Stimulated activated CD4-positive, alpha-beta T cell treated with anti-CD3 and anti-CD28 coated beads, Interleukin-12 subunit alpha, Interleukin-12 subunit beta, amount 100 ng/mL, for 24 hours (primary cell): ENCODE measurements at places on chromosomes 5 and 9.
A peak's percentile ranks its signal among the peaks of the same experiment; 100 is the strongest.

- no peak for DNase-seq
These were observed 620.1 kb downstream of the TLE1 start for GRCh38 chr9:81069038-81069795.

DNA sequence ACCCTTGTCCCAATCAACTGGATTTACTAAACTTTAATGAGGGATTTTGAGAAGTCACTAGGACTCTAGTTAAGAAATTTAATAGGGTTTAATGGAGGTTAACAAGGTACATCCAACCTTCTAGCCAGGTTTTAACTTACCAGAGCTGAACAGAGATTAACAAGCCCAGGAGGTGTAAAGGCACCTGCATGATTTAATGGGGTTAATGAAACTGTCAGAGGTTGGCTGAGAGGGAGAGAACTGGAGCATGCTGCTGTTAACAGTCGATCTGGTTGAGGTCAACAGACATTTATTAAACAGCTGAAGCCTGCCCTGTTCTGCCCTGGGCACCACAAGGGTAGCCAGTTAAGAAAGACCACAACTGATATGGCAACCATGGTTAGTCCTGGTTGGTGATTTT is 13.6 kb downstream of the HAND1 start:
- no peak for DNase-seq

DNA sequence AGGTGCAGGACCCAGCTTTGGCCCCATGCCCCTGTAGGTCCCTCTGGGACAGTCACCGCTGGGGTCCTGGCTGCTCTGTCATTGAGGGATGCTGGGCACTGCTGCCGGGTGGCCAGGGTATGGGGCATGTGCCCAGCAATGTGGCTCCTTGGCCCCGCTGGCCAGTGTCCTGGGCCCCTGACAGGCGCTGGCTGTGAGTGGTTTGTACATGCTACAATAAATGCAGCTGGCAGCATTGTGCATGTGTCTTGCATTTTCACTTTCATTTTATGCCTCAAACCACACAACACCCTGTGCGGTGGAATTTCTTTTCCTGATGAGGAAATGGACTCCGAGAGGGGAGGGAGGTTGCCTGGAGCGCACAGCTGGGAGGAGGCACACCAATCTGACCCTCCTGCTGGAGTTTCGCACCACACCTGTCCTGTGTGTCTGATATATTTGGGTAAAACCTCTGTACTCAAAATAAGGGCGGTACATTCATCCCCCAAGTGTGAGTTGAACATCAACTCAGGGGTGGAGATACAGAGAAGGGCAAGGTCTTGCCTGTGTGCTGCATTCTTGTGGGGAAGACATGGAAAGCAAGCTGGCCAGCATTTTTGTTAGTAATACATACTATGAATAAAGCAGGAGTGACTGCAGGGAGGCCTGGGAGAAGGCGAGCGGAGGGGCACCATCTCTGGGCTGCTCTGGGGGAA is 11.7 kb downstream of the TSPAN17 start:
- DNase-seq: no peak

GRCh38 chr9:120780367-120780766 is 12.8 kb downstream of the FBXW2 start:
- DNase-seq: no peak

- peak; percentile 12 for DNase-seq
These were observed 67.8 kb downstream of the FAT2 start for GRCh38 chr5:151523335-151523734.

- DNase-seq: no peak
These were observed 564 bp upstream of the AIF1L start for GRCh38 chr9:131095666-131096268.

GRCh38 chr5:135189024-135189423 is 155.0 kb upstream of the PITX1 start:
- no peak for DNase-seq

GRCh38 chr5:109917966-109918365 is 228.2 kb downstream of the MAN2A1 start:
- DNase-seq: no peak

DNA sequence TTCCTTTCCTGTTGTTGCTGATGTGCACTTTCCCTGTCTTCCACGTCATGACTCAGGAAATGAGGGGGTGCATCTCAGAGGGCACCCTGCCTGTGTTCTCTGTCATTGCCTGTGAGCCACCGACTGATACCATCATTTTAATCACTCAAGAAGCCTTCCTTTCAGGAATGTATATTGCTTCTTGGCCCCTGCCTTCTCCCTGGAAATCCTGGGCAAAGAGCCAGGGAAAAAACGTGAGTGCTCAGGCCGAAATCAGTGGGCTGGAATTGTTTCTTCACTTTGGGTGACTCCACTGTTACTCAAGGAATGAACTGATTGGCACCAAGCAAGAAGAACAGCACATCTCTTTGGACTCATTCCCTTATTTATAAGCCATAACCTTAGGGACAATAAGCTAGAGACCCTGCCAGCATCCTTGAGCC is 126.1 kb downstream of the SNX18 start:
- DNase-seq: no peak

DNA sequence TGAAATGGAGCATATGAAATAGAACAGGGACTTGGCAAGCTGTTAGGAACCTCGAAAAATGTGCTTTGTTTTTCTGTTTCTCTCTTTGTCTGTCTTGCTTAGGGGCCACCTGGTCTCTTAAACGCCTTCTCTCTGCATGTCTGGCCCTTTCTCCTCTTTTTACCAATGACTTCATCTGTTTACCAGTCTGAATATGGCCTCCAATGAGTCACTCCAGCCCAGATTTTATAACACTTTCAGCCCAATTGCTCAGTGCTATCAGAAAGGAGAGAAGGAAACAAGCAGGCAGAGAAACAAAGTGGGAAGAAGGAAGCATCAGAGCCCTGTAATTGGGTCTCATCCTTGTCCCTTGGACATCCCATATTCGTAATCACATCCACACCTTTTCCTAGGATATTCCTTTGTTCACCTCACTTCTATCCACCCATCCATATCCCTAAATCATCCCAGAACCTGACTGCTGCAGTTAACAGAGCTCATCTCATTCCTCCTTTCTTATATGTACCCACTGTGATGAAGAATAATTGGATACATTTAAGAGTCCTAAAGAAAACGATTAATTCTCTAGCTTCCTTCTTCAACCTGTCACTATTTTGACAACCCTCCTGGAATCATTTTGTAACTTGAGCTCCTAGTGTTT is 151.8 kb upstream of the GPR151 start:
- no peak for DNase-seq

DNA sequence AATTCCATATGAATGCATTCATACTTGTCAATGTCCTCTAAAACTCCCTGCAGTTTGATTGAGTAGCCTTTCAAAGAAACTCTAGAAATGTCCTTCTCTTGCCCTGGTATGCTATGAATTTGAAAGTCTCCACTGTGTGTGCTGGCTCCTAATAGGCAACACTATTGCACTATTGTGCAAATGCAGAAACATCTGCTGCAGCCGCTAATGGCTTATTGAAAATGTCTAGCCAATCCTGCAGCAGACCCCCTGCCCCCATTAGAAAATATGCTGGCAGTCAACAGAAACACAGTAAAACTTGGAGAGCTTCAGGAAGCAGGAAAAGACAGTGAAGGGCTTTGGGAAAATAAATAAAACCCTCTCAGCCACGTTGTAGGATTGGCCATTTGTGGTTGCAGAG is 87.3 kb upstream of the GRAMD2B start:
- DNase-seq: no peak

GRCh38 chr9:34997379-34997781 is 7.8 kb downstream of the DNAJB5 start:
- DNase-seq: no peak

DNA sequence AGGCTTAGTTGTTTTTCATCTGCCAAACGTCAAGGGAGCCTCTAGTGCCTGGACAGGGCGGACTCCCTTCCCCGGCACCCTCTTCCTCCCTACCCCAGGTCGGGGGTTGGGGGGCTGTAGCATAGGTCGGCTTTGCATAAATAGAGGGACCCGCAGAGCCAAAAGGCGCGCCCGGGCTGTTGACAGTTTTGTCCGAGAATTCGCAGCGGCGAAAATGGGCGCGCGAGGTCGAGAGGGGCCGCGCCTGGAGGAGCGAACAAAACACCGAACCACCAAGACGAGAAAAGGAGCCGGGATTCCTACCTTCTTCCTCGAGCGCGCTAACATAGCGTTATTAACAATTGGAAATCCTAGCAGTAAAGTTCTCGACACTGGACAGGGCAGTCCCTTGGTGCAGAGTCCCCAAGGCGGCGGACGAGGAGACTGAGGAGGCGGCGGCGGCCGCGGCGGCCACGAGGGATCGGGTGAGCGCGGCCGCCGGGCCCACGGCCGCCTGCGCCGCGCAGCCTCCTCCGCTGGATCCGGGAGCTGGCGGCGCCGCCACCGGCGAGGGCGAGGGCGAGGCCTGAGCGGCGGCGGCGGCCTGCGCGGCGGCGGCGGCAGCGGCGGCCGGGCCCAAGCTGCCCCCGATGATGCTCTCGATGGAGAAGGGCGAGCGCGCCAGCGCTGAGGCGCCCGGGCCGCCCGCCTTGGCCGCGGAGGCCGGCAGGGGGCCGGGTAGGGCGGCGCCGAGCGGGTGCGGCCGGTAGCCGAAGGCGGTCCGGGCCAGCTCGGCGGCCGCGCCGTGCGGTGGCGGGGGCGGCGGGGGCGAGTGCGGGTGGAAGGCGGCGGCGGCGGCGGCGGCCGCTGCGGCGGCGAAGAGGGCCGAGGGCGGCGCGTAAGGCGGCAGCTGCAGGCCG is 1.7 kb downstream of the FOXD1 start:
- no peak for DNase-seq

- DNase-seq: no peak
These were observed 22.1 kb upstream of the MARCHF6 start for GRCh38 chr5:10331341-10331796.

DNA sequence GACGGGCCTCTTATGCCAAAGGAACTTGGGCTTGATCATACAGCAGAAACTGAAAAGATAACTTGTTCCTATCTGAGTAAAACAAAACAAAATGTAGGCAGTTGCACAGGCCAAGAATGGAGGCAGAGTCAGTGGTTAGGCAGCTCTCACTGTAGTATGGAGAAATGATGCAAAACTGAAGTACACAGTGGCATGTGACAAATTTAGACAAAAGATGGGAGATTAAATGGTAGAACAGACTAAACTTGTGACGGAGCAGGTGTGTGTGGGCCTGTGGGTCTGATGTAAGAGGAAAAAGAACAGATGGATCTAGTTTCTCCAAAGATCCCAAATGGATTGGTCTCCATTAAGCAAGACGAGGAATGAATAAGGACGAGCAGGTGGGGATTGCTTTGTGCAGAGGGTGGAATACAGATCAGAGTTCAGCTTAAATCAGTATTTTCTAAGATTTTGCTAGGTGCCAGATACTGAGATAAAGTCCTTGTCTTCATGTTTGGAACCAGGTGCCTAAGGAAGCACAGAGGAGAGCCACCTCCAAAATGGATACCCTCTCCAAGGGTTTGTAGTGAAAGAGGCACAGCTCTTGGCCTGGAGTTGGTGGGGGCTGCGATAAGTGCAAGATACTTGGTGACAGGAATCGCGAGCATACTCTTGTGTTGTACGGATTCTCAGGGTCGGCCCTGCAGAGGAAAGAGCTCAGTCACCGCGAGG is 722 bp upstream of the DCP2 start:
- no peak for DNase-seq

DNA sequence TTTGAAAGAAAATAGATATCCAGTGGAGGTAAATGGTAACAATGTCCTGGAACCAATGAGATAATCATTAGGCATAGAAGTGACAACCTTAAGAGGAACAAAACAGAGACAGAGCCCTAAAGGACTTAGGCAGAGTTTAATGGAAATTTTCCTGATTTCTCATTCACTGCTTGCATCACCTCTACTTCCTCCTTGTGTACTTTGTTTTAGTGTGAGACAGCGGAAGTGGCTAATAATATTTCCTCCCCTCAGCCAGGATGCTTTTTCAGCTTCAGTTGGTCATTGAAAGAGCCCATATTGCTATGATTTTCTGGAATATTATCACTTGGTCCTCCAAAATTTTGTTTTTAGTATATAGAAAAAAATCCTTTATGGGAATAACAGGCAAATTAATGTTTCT is 153.4 kb upstream of the MPDZ start:
- no peak for DNase-seq

DNA sequence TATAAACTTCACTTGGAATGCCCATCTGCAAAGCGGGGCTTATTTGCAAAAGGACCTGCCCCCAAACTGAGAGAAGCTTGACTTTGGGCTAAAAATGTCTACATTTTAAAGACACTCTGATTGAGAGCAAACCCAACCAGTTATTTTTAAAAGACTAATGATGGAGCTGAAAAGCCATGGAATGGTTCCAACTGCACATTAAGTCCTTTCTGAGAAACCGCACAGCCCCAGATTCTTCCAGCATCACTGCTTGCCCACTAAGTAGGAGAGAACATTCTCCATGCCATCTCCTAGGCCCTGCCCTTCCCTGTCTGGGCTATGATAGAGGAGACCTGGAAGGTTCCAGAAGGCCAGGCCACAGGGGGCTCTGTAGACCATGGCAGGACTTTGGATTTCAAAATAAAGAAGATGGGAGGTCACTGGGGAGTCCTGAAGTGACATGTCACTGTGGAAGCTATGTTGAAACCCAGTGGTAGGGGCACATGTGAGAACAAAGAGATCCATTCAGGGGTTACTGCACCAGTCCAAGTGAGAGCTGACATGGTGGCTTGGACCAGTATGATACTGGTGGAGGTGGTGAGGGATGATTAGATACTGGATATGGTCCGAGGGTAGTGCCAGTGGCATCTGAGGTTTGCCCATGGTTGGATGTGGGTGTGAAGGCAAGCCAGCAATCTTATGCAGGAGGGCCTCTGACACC is 179.2 kb downstream of the DAB2IP start:
- DNase-seq: no peak

DNA sequence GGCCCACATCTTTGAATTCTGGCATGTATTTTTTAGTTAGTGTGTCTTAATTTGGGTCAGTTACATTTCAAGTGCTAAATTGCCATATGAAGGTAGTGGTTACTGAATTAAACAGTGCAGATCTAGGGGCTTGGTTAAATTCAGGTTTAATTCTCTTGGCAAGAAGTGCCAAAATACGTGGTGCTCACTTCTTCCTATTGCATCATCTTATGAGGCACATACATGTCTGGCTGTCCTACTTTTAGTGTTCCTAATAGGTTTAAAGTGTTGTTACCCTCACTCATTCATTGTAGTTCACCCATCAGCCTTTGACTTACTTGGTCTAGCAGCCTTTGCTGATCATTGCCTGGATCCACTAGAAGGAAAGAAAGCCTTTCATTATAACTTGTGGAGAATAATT is 59.5 kb downstream of the RPS6 start:
- no peak for DNase-seq

GRCh38 chr5:124570285-124571035 is 176.0 kb downstream of the ZNF608 start:
- DNase-seq: no peak

GRCh38 chr9:71303351-71303750 is 181.9 kb upstream of the TRPM3 start:
- no peak for DNase-seq

DNA sequence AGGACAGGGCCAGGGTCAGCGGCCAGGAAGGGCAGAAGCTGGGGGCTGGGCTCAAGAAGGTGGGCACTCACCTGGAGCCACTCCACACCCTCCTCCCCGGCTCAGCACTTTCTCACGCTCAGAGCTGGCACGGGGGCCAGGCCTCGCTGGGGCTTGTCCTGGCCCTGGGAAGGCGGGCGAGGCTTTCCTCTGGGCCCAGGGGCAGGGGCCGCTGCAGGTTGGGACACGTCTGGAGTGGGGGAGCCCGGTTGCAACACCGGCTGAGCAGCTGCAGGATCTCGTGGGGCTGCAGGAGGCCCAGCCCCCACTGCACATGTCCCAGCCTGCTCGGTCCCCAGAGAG is 38.9 kb upstream of the EGFL7 start:
- DNase-seq: no peak

- no peak for DNase-seq
These were observed 278.3 kb downstream of the PDE4D start for GRCh38 chr5:59615272-59615671.

GRCh38 chr5:174159327-174160114 is 114.0 kb downstream of the NSG2 start:
- no peak for DNase-seq

- DNase-seq: no peak
These were observed 458 bp downstream of the PRSS3 start for GRCh38 chr9:33795819-33796218.
